ENCODE measurements at places on chromosomes 1 and 21.

GRCh38 chr1:204136814-204137213 lies 15.0 kb downstream of the ETNK2 start:
- DNase-seq: no peak

GRCh38 chr1:24319312-24319863 lies at the start of gene GRHL3:
GRHL3 (plus strand) TSS chr1:24319357; CDS start chr1:24319552, 195 bp downstream.
- no peak for DNase-seq

DNA sequence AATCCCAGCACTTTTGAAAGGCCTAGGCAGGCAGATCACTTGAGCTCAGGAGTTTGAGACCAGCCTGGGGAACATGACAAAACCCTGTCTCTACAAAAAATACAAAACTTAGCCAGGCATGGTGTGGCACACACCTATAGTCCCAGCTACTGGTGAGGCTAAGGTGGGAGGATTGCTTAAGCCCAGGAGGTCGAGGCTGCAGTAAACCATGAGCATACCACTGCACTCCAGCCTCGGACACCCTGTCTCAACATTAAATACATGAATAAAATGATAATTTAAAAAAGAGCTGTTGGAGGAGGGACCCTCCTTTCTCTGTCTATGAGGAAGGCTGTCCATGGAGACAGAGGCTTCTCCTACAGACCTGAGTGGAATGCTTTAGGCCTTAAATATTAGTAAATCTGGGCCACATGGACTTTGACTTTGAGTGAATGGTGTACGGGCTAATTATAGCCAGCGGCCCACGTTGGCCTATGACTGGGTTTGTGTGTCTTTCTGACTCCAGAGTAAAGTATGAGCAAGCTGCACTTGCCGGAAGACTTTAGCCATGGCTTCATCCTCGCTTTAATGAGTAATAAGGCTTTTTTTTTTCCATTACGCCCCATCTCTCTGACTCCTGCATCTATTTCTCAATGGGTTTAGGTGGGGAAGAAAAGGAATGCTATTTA lies 21.3 kb downstream of the RAB3B start:
- no peak for DNase-seq

DNA sequence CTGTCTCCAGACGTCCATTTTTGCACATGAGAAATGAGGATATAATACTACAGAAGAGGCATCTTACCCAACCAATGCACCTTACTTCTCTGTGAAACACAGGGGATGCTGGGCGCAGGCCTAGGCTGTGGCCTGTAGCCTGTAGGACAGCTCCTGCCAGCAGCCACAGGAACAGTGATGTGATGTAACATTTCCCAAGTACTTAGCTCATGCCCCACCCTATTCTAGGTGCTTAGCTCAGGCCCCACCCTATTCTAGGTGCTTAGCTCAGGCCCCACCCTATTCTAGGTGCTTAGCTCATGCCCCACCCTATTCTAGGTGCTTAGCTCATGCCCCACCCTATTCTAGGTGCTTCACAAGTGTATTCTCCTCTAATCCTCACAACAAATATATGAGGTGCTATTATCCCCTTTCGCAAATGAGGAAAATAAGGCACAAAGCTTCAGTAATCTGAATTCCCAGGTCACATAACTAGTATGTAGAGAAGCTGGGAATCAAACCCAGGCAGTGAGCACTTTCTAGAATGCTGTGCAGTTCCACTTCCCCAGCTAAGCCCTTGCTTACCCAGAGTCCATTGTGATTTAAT lies 4.6 kb upstream of the NAXE start:
- no peak for DNase-seq

- DNase-seq: no peak
These were observed 86.9 kb downstream of the GRIK3 start for GRCh38 chr1:36947384-36947783.

DNA sequence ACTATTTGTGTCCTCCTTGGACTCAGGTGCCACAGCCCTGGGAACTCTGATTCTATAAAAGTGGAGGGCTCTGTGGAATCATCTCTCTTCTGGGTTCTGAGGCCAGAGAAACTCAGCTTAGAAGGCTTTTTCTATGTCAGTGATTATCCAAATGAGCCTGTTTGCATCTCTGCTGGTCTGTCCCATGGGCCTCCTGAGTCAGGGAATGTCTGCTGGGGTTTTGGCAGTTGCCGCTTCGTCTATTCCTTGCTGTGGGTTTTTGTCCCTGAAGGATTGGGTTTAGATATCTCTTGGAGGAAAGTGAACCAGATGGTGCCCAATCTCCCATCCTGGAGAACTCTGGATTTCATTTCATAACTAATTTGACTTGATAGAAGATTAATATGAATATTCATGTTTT lies 297.6 kb downstream of the HHAT start:
- DNase-seq: no peak

GRCh38 chr1:179228783-179229213 lies 679 bp downstream of the ABL2 start:
- DNase-seq: no peak

- peak; percentile 16 for DNase-seq
These were observed 55.7 kb upstream of the ETV3 start for GRCh38 chr1:157193702-157194391.

- no peak for DNase-seq
These were observed 58.8 kb downstream of the NAV1 start for GRCh38 chr1:201597551-201598230.

DNA sequence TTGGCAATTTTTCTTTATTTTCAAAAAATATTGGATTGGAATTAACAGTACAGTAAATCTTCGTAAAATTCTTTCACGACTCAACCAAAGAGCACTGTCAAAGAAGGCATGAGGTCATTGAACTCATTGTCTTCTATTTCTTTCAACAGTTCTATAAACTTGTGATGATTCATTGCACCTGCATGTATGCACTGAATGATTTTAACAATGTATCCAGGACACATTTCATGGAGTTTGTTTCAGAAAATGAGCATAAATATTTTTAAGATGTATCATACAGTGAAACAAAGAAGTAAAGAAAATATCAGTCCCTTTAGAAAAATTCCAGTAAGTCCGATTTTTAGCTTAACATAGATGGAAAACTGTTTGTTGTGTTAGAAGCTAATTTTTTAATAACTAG lies 33.6 kb upstream of the CD34 start:
- no peak for DNase-seq

GRCh38 chr1:228174482-228175315 lies 9.1 kb downstream of the IBA57 start:
- DNase-seq: no peak

DNA sequence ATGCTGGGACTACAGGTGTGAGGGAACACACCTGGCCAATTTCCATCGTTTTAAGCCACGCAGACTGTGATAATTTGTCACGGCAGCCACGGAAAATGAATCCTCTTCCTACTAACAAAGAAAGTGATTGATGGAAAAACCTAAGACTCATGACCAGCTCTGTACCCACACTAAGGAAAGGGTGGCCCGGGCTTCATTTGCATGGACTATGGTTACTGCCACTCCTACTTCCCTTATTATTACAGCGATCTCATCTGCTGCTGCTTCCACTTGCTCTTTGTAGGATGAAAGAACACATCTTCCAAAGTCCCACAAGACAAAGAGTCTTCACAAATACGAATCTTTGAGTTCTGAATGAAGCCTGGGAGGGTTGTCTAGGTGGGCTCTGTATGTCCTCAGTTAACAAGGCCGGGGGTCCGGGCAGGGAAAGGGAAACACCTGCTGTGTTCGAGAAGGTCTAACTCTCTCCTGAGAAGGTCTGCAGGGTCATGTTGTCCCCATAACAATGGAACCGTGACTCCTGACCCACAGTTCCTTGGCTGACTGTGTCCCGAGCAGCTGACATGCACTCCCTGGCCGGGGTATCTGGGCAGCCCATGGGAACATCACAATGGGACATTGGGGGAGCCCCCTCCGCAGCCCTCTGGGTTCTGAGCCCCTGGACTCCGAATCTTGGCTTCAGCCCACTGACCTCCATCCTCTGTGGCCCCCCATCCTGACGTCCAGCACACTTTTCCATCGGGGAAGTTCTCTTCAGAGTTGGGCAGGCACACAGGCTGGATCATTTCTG lies 13.3 kb upstream of the TFF1 start:
- no peak for DNase-seq

GRCh38 chr1:155070721-155071569 lies 7.4 kb downstream of the EFNA4 start:
- DNase-seq: peak; percentile 40

DNA sequence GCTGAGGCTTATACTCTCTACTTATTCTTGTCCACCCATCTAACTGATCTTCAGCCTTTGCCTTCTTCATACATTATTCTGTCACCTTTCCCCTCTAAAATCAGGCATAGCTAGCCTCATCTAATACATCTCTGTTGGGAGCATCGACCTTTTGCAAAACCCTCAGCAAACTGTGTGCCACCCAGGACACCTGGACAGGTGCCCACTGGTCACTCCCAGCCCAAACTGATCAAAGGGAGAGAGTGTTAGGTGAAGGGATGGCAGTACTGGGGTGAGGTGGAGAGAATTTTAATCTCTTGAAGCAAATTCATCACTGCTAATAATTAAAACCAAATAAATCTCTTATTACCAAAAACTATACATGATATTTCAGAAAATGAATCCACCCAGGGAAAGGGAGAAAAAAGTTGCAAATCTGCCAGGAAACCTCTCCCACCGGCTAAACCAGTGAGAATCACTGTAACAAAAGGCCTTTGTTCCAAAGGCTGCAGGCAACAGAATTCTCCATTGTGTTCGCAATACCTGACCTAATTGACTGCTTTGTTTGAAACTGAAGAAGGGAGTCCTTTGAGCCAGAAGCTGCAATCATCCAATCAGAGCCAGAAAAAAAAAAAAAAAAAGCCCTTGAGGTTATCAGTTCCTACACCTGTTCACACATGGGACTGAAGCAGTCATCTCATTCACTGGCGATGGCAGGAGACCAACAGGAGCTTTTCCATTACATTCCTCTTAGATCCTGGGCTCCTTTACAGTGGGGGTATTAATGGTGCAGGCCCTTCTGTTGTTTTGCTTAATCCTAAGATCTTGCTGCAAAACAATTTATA lies 172.6 kb downstream of the APP start:
- no peak for DNase-seq

DNA sequence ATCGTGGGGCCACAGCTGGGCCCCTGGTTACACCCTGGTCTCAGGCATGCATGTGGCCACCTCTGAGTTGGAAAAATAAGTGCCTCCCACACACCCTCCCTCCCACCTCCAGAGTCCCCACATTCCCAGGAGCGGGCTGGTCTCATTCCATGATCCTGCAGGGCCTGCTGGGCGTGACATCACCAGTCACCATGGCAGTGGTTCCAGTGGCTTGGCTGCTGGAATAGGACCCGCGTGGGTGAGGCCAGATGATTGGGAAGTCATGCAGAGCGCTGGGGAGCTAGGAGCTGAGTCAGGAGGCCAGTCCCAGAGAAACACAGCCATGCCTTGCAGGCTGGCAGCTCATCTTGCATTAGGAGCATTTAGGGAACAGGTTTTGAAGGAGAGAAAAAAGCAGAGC lies 125.4 kb upstream of the TMEM51 start:
- no peak for DNase-seq

DNA sequence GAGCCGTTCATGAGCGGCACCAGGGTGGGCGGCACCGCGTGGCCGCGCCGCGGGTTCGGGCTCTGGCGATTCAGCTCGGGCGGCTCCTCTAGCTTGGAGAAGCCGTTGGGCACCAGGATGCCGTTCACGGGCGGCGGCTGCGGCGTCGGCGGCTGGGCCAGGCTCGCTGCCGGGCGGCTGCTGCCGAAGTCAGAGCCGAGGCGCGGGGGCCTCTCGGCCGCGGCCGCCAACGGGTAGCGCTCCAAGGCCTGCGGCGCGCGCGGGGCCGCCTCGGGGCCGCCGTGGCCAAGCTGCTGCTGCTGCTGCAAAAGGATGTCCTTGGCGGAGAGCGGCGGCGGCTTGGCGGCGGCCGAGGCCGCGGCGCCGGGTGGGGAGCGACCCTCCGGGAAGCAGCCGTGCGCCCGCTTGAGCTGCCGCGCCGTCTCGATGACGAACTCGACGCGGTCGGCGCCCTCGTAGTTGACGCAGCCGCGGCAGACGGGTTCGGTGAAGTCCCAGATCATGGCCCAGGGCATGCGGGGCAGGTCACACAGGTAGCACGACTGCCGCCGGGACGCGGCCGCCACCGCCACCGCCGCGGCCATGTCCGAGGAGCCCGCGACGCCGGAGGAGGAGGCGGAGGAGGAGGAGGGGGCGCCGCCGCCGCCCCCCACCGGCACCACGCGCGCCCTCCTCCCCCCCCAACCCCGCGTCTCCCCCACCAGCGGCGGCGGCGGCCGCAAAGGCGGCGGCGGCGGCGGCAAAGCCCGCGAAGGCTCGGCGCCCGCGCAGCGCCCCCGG lies 877 bp downstream of the IRF2BP2 start:
- no peak for DNase-seq

- no peak for DNase-seq
These were observed 108.7 kb downstream of the PRDM2 start for GRCh38 chr1:13808729-13809131.

GRCh38 chr1:80894921-80895320 lies 905.8 kb upstream of the ADGRL2 start:
- DNase-seq: no peak

GRCh38 chr1:161177936-161178244 lies 583 bp upstream of the B4GALT3 start:
- no peak for DNase-seq

DNA sequence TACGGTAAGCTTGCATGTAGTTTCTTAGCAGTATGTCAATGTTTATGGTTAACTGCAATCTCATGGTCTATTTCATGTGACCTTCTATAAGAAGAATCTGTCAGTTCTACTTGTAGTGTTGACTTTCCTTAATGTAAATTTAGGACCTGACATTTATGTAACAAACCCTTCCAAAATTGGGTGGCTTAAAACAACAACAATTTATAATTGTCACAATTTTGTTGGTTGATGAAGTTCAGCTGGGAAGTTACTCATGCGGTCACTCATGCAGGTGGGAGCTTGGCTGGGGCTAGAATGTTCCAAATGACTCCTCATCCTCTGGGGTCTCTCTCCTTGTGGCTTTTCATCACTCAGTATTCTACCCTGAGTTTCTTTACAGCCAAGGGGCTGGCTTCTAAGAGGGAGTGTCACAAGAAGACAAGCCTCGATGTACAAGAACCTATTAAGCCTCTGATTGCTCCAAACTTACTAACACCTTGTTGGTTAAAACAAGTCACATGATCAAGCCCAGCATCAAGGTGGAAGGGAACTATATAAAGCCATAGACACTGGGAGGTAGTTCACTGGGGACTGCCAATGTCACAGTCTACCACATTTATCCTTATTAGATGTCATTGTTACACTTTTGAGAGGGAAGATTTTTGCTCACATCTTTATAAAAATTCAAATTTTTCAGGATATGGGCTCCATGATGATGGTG lies 23.9 kb downstream of the CCN1 start:
- DNase-seq: no peak

GRCh38 chr1:85148524-85149250 lies 52.1 kb downstream of the SYDE2 start:
- no peak for DNase-seq

DNA sequence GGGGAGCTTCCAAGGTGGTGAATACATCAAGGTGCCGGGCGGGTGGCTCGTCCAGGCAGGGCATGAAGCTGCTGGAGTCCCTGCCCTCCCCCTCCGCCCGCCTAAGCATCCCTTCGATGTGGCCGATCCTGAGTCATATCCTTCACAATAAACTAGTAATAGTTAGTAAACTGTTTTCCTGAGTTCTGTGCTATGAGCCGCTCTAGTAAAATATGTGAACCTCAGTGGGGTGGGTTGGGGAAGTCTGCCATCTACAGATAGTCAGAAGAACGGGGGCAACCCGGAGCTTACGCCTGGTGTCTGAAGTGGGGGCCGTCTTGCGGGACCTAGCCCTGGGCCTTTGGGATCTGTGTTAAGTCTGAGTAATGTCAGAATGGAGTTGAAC lies 21.6 kb downstream of the C2CD2 start:
- no peak for DNase-seq
